ENCODE measurements at places on chromosomes 5 and 9.
A peak's percentile ranks its signal among the peaks of the same experiment; 100 is the strongest.

GRCh38 chr5:10400411-10400810 lies 41.3 kb upstream of the ROPN1L start:
- DNase-seq = no peak

- no peak for DNase-seq
Observed at GRCh38 chr5:132758451-132758850, 11.2 kb downstream of the CCNI2 start.

DNA sequence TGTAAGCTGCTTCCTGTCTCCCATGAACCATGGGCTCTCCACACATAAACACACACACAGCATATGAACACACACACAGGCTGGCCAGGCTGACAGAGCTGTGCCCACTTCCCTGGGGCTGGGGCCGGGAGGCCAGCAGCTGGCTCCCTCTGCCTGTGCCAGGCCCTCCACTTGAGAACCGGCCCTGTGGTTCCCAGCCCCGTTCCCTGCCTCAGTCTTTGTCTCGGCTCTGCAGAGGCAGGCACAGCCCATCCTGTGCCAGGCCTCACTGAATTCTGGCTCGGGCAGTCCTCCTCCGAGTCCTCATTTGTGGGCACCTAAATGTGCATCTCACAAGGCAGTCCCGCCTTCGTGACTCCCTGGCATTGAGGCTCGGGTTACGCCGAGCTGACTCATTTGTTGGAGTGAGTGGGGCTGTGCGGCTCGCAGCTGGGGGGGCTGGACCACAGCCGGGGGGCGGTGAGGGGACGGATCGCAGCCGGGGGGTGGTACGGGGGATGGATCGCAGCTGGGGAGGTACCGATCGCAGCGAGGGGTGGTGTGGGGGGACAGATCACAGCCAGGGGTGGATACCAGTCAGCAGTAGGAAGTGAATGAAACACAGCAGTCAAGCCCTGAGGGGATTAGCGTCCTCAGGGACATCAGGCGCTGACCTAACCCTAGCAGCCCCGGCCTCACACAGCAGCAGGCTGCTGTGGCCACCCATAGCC lies 72.3 kb downstream of the PSMB7 start:
- no peak for DNase-seq

GRCh38 chr9:131349881-131350563 lies 43.9 kb upstream of the PRRC2B start:
- DNase-seq = peak; percentile 74

GRCh38 chr5:173707392-173707791 lies 90.9 kb upstream of the BOD1 start:
- DNase-seq = no peak

DNA sequence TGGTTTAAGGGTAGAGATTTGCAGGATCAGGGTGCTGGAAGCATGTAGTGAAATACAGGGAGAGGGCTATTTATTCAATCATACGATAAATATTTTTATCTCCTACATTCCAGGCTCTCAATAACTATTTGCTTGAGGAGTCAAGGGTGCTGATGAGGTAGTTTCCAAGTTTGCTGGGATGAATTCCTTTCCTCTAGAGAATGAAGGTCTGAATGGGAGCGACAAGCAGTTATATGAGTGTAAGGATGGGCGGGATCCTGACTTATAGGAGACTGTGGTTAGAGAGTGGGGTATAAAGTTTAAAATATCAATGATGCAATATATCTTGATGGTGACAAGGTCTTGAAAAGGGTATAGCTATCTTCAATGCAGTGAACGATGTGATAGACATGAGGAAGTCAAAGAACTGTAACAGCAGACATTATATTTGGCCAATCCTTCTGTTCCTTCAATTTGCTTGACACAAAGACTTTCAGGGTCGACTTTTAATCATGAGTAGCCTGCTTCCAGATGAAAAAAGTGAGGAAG lies 201.1 kb upstream of the HAPLN1 start:
- peak; percentile 16 for DNase-seq

DNA sequence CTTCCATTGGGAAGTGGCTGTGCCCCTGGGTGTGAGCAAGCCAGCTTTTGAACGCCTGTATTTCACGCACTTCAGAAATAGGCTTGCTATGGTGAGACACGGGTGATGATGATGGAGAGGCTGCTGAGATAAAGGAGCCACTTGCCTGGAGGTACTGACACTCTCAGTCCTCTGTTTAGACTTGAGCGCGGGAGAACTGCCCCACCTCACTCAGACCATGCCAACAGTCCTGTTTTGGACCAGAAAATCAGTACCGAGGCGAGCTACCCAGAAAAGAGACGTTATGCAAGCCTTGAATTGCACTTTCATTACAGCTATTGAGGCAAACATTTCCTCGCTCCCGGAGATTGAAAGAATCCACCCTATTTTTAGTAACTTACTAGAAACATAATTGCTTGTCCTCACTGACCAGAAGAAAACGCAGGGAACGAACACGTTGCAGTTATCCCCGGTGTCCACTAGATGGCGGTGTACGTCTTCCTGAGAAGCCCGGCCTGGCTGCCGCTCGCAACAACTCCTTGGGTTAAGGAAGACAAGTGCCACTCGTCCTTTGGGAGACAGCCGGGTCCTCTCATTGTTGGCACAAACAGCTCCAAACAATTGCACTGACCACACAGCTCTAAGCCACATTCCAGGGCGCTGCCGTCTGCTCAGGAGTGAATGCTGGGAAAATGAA lies 142.4 kb downstream of the PSAT1 start:
- DNase-seq = peak; percentile 58

DNA sequence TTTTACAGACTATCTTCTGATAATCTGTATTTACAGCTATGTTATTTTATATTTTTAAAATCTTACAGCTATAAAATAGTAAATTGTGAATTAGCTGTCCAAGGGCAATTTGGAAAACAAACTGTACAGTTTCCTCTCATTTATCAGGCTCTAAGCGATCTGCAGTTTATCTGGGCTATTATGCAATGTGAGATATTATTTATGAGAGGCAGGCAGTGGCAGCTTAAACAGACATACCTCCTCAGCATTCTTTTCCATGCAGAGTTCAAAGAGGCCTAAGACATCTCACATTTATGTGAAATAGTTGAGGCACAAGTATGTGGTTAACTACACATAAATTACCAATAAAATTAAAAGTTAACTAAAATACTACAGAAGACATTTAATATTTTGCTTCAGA lies 10.2 kb downstream of the NIPSNAP3B start:
- DNase-seq = peak; percentile 35

DNA sequence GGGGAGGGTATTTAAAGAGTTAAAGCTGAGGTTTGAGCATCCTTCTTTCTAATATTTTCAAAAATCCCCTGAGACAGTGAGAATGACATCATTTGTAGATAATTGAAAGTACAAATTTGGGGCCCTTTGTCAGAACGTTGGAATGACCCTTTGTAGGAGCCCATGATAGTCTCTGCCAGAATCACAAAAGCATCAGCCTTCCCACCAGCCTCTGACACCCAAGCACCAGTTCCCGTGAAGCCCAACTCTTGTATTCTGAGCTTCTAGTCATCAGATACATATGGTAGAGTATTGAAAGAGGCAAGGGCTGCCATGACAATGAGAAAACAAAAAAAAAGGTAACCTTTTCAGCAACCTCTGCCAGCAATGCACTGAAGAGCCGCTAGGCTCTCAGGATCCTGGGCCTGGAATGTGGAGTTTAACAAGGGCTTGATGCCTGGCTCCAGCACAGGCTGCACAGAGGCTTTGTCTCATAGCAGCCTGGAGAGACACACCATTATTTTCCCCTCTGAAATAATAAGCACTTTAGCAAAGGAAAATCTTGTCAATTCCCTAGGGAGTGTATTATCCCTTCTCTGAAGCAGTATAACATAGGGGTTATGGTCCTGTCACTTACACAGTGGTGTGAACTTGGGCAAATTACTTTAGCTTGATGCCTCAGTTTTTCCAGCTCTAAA lies 114.4 kb downstream of the ZNF608 start:
- DNase-seq = no peak

DNA sequence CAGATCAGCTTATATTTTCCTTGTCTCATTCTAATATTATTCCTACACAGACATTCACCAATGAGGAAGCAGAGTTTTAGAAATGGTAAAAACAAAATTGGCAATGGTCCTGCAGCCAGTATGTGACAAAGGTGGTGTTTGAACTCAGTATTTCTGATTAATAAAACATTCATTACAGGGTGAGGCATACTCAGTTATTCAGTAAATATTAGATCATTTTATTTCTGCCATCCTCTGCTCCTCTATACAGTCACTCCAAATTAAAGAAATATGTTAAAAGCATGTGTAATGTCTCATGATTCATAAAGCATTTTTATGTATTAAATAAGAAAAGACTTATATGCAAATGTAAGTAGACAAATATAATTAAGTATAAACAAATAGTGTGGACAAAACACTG lies 684.6 kb upstream of the ACO1 start:
- no peak for DNase-seq

DNA sequence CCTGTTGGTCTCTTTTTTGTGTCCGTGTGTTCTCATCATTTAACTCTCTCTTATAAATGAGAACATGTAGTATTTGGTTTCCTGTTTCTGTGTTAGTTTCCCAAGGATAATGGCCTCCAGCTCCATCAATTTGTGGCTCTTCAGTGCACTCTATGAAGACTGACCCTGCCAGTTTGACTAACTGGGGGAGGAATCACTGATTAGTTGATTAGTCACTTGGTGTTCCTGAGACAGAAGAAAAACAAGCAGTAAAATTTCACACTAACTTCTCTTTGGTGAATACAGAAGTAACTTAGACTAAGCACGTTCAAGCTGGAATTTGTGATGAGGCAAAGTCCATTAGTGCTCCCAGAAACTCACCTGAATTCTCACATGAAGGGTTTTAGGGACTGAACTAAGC lies 495.8 kb upstream of the RORB start:
- no peak for DNase-seq

- no peak for DNase-seq
Observed at GRCh38 chr5:66327008-66327407, 182.9 kb downstream of the SREK1 start.

DNA sequence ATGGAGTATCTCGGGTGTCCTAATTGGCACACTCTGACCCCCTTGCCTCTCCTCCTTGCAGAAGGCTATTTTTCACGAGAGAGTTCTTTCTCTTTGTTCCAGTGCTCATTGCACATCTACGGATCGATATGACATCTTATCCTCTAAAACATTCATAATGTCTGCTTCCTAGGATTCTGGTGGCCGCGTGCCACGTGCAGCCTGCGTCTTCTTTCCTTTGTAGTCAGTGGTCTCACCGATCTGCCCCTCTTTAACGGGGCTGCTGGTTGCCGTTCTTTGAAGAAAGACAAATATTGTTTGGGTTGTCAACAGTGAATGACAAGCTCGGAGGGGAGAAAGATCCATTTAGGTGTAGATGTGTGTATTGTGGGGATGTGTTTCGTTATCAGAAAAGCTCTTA lies 252.4 kb upstream of the WWC1 start:
- no peak for DNase-seq

- DNase-seq = no peak
Observed at GRCh38 chr9:135772056-135772646, 70.2 kb downstream of the KCNT1 start.

GRCh38 chr5:65612298-65612907 lies 11.7 kb downstream of the TRIM23 start:
- no peak for DNase-seq

DNA sequence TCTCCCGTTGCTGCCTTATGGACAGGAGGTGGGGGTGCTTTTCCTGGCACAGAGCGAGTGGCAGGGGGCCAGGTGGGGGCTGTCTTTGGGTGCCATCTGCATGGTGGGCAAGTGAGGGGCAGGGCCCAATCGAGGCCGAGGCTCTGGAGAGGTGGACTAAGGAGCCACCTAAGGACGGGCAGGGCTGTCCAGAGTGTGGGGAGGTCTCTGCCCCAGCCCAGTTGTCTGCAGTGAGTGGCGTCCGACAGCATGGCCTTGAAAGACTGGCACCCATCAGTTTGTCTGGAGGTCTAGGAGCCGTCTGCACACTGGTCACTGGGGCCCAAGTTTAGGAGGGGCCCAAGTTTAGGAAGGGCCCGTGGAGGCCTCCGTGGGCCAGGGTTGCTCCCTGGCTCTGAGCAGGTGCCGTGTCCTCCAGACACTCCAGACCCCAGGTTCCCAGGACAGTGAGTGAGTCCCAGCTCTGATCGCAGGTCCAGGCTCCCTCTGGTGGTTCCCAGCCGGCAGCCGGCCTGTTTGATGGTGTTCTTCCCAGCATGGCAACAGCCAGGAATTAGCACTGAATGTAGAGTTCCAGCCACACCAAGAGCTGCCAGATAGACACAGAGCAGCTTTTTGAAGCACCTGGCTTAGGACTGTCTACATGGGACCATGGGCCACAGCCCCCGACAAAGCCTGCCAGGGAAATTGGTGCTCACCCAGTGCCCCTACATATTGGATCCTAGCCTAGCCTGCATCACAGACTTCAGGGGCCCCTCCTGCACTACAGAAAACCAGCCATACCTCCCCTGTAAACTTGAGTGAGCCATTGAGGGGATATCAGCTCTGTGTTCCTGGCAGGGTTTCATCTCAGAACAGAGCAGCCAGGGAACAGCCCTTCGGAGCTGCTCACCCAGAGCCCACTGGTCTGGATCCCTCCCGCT lies 120.9 kb downstream of the WNK2 start:
- no peak for DNase-seq

DNA sequence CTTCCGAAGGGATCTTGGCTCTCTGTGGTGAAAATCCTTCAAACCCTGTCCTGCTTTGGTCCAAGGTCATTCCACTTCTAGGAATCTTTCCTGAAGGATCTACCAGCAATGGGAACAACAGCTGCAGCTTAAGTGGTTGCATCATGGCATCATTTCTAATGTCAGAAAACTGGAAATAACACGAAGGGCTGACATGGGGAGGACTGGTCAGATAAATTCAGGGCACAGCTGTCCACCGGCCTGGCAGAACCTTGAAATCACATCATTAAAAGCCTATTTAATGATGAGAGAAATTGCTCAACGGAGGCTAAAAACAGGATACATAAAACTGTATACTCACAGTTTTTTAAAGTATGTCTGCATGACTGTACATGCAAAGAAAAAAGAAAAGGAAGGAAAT lies 28.3 kb downstream of the OLFML2A start:
- no peak for DNase-seq

DNA sequence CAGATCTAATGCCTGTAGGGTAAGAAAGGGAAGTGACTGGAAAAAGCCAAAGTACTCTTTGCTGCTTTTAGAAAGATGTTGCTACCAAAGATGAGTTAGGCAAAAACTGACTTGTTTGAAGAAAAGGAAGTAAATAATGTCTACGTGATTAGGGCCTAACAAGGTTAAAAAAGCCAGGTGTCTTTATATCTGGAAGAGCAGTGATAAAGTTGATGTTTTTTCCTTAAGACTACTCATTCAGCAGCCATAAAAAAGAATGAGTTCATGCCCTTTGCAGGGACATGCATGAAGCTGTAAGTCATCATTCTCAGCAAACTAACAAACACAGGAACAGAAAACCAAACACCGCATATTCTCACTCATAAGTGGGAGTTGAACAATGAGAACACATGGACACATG lies 13.5 kb upstream of the AMACR start:
- DNase-seq = no peak

- DNase-seq = no peak
Observed at GRCh38 chr5:32776200-32776599, 65.1 kb downstream of the NPR3 start.
